ENCODE measurements at places on chromosomes 11 and 22.

DNA sequence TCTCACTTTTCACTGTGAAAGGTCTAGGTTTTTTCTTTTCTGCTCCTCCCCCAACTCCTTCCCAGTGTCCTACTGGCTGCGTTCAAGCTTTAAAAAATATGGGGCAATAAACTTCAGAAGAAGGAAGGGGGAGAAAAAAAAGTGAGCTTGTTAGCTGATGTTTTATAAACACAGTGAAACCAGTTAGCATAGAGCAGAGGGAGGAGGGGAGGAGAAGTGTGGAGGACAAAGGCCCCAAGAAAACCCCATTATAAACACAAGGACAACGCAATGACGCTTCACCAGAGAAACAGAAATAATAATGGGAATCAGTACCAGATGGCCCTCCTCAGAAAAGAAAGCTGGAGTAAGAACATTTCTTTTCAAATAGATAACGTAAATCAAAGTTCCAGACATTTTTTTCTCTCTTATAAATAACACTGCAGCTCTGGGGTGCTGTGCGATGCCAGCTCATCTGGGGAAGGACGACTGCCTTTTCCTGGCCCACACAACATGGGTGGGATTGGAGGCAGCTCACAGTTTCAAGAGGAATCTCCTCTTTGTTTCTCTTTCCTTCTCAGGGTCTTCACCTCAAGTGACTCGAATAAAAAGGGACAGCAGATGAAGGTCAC lies 235.4 kb upstream of the NARS2 start:
- DNase-seq: no peak

- no peak for DNase-seq
Observed at GRCh38 chr11:69201066-69201365, 45.3 kb downstream of the SMIM38 start.

GRCh38 chr22:19139001-19139356 lies 5.5 kb downstream of the ESS2 start:
- DNase-seq: no peak

GRCh38 chr11:74559934-74560309 lies 32.5 kb upstream of the POLD3 start:
- no peak for DNase-seq

DNA sequence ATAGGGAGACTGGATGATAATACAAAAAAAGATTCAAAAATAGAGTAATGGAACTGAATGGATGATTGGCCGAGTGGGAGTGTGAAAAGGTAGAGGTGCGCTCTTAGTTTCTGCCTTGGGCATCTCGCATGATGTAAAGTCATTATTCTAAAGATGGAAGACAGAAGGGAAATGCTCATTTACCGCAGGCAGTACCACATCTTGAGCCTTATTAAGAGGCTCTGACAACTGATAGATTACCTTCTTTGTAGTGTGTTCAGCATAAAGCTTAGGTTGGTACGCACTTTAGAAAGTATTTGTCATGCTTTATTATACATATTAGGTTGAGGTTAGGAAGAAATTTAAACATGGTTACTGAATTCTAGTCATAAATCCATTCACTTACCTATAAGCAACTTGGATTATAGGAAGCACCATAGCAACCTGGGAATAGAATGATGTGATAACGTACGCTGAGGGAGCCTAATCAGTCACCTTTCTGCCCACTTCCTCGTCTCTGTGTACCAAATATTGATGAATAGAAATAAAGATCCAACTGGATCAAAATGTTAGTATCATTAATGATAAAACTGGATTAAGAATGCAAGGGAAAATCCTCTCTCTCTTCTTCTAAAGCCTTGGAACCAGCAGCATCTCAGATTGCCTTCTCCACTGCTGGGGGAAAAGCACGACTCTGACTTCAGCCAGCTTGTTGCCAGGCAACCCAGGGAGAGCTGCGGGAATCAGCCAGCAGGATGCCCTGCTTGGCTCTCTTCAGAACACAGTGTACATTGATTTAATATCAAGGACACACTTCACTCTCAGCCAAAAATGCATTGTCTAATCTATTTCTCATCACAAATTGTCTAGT lies 29.0 kb upstream of the VWA5A start:
- DNase-seq: no peak

DNA sequence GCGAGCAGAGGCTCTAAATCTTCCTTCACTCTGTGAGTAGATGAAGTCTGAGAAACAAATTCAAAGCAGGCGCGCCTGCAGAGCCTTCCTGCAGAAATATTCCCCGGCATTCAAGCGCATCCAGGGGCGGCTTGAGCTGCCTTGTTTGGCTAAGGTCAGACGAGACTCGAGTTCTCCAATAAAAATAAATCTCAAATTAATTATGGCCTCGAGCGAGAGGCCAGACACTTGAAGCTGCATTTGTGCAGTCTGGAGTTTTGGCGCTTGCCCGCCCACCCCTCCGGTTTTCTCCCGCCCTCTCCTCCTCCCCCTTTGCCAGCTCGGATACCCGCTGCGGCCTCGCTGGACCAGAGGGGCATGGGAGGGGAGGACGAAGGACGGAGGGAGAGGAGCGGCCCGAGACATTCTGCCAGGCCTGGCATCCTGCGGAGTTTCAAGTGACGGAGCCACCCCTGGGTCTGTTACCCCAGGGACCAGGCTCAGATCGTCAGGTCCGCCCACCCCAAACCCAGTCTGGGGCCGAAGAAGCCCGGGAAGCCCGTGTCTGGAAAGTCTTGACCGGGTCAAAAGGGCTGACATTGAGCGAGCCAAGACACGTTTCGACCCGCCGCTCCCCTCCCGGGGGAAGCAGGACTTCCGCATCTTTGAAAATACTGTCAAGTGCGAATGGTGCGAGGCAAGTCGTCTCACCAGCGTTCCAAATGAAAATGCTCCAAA lies 3.8 kb upstream of the FLI1 start:
- DNase-seq: peak; percentile 64

- DNase-seq: no peak
Observed at GRCh38 chr11:93370260-93370659, 39.7 kb downstream of the DEUP1 start.

DNA sequence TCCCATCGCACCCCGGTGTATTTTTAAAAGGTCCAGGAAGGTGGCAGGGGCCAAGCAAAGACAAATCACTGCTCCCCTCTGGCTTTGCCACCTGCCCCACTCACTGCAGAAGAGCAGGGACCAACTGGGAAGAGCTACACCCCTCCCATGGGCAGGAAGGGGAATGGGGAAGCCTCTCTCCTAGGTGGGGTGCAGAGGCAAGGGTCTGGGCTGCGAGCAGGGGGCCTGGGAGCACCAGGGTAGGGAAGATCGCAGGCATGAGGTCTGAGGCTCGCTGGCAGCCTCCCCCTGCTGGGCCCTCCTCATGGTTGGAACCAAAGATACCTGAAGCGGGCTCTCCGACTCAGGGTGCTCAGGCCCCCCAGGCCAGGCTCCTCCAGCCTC lies 36.8 kb downstream of the PISD start:
- DNase-seq: no peak

- no peak for DNase-seq
Observed at GRCh38 chr11:28860893-28861292, 752.7 kb downstream of the METTL15 start.

DNA sequence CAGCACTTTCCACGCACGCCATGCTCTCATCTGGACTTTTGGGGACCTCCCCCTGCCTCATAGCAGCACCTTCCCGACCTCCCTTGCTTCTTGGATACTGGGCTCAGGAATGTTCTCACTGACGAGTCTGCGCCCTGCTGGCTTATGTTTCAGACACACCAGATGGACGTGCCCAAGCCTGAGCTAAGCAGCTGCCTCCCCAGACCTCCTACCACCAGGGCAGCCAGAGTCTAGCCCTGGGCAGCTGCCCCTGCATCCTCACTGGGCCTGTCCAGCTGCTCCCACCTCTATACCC lies 13.2 kb upstream of the RGL4 start:
- DNase-seq: no peak

- peak; percentile 91 for DNase-seq
Observed at GRCh38 chr11:47378010-47378835, at the start of gene SPI1. Gene SPI1, minus strand, starts transcription at chr11:47378547. Its CDS starts 194 bp downstream, at chr11:47378353.

GRCh38 chr11:111911563-111912401 lies at the start of gene CRYAB:
Gene CRYAB, minus strand, starts transcription at chr11:111911770. Its CDS starts 46 bp downstream, at chr11:111911724.
- peak; percentile 91 for DNase-seq

GRCh38 chr22:40332319-40332781 lies 13.9 kb upstream of the ADSL start:
- no peak for DNase-seq

GRCh38 chr11:70483077-70483861 lies 84.9 kb downstream of the CTTN start:
- DNase-seq: peak; percentile 65

DNA sequence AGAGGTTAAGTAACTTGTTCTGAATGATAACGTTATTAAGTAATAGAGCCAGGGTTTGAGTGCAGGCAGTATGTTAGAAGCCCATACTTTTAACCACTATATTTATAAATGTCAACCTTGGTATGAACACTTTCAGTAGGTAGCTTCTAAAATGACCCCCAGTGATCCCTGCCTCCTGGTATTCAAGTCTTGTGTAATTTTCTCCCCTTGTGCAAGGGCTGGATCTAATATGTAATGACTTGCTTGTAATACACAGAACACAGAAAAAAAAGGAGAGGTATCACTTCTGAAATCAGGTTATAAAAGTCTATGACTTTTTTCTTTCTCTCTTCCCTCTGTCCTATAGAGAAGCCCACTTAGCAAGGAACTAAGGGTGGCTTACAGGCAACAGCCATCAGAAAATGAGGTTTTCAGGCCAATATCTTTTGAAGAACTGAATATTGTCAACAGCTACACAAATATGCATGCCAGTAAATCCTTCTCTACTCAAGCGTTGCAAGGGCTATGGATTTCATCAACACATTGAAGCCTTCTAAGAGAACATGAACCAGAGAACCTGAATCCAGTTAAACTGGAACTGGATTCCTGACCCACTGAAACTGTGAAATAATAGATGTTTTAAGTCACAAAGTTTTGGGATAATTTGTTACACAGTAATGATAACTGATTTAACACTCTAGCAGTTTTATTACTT lies 712.3 kb downstream of the METTL15 start:
- no peak for DNase-seq

GRCh38 chr11:107151158-107151557 lies 132.9 kb upstream of the GUCY1A2 start:
- no peak for DNase-seq

DNA sequence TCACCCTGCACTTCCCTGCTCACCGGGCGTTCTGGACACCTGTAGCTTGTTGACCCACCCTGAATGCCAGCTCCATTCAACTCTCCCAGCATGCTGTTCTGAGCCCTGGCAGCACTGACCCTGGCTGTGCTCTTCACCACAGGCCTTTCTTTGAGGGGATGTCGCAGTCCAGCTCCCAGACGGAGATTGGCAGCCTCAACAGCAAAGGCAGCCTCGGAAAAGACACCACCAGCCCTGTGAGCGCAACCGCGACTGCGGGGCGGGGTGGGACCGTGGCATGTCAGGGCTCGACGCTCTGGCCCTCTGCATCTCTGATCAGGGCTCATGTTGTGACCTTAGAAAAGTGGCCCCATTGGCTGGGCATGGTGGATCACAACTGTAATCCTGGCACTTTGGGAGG lies 47.4 kb upstream of the RAB1B start:
- no peak for DNase-seq

- DNase-seq: no peak
Observed at GRCh38 chr11:85769771-85770170, 41.2 kb downstream of the SYTL2 start.

DNA sequence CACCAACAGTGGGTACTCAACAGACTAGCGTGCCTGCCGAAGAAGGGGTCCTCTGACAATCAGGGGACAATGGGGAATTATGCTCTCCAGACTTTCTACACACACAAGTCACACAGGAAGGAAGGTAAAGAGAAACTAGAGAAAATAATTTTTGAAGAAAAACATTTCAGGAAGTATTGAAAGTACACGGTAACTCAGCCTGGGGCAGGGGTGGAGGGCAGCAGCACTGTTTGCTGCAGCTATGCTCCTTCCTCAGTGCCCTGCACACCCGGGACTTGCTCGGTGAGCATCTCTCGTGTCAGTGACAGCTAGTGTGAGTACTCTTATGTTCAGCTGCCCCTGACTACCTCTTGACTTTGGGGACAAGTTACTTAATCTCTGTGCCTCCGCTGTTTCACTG lies 18.0 kb upstream of the APOA1 start:
- DNase-seq: no peak

DNA sequence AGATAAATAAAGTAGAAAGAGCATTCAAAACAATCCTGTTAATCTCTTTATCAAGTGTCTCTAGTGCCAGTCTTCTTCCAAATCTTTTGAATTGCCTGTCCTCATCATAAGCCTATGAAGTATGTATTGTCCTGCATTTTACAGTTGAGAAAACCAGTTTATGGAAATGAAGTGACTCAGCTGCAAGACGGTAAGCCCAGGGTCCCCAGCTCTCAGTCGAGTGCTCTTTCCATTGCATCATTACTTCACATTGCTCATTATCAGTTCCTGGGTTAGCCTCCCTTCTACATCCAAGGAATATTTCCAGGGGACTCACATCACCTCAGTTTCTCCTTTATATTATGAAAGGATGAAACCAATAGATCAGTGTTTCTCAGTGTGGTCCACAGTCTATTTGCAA lies 9.1 kb upstream of the P4HA3 start:
- DNase-seq: no peak
